ENCODE measurements at places on chromosomes 7 and 10.

- DNase-seq: no peak
Measured at GRCh38 chr10:112213836-112214235, 30.3 kb upstream of the GPAM start.

GRCh38 chr10:128007056-128007455 is 100.2 kb downstream of the PTPRE start:
- DNase-seq: no peak

GRCh38 chr7:105068886-105069285 is 54.9 kb downstream of the KMT2E start:
- no peak for DNase-seq

- peak; percentile 78 for DNase-seq
Measured at GRCh38 chr10:102449321-102450123, 1.8 kb downstream of the C10orf95 start.

GRCh38 chr7:86776136-86776535 is 132.4 kb downstream of the GRM3 start:
- DNase-seq: no peak

DNA sequence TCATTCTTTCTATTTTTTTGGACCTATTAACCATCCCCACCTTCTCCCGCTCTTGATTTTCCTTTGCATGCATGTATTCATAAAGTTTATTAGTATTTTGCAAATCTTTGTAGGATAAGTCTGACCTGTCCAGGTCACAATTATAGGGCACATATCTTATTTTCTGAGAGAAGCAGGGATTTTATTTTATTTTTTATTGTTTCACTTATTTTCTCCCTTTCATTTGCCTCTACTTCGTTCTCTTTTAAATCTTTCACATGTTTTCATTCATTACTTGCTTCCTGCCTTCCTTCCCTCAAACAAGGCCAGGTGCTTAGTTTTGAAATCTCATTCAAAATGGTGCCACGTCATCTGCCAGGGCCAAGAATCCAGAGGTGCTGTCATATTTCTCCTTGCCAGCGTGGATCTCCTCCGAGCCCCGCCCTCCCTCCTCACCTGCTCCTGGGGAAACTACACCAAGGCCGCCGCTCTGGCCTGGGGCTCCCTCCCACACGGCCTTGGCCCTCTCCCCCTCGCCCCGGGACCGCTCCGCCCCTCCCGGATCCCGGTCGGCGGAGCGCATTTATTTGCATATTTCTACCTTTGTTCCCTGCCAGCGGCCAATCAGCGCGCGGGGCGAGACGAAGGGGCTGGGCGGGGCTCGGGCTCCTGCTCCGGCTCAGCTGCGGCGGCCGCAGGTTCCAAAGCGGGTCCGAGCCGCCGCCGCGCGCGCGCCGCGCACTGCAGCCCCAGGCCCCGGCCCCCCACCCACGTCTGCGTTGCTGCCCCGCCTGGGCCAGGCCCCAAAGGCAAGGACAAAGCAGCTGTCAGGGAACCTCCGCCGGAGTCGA is at the start of gene TSPAN13:
TSPAN13 (plus strand) TSS at position 654 of the 830 bp plus-strand sequence. CDS start 213 bp downstream, outside the sequence.
- peak; percentile 18 for DNase-seq

- no peak for DNase-seq
Measured at GRCh38 chr7:99644431-99644830, 27.7 kb downstream of the ZSCAN25 start.

GRCh38 chr10:70772627-70773026 is 12.6 kb downstream of the TBATA start:
- no peak for DNase-seq

- peak; percentile 60 for DNase-seq
Measured at GRCh38 chr7:140062118-140062527, 628 bp downstream of the PARP12 start.

- no peak for DNase-seq
Measured at GRCh38 chr10:7626283-7626682, 40.5 kb downstream of the ITIH5 start.

DNA sequence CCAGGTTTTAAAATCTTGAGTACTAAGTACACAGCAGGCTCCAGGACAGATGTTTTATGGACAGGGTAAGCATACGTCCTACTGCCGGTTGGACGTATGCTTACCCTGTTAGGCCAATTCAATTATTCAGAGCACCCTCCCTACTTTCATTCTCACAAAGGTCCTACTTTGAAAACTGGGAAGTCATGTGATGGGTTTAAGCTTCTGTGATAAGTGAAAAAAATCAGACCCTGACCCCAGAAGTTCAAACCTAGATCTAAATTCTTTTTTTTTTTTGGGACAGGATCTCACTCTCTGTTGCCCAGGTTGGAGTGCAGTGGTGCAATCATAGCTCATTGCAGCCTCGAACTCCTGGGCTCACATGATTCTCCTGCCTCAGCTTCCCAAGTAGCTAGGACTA is 55.2 kb downstream of the HIPK2 start:
- DNase-seq: no peak

DNA sequence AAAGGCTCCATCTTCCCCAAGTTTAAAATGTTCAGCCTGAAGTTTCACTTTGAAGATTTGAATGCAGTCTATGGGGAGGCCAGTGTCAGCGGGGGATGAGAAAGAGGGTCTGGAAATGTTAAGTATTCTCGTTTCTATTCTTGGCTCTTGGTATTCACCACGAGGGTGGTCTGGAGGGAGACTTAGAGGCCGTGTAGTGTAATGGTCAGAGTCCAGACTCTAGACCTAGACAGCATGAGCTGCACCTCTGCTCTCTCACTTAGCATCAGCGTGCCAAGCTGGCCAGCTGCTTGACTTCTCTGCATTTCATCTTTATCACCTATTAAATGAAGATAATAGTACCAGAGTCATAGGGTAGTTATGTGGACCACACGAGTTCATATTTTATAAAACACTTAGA is 57.9 kb downstream of the MKX start:
- DNase-seq: no peak

DNA sequence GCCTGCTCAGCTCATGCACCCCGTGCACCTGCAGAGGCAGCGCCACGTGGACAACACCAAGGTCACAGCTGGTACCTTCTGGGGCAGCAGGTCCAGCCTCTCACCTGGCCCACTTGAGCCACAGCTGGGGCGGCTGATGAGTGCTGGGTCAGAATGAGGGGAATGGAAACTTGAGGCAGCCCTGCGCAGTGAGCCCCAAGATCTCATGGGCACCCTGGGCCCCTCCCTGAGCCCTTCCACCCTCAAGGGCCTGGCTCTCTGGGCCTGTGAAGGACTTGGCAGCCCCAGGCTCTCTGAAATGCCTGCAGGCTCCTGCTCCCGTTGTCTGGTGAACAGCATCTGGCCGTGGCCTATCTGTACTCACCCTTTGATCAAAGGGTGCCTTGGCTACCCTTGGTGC is 112.7 kb downstream of the TCERG1L start:
- DNase-seq: no peak

GRCh38 chr7:31121601-31122000 is 69.5 kb downstream of the ADCYAP1R1 start:
- DNase-seq: no peak

- DNase-seq: no peak
Measured at GRCh38 chr10:132033632-132034031, 32.1 kb upstream of the JAKMIP3 start.

All from T-helper 17 cell (primary cell).